Fibroblast of upper back skin (primary cell): ENCODE measurements at places on chromosomes 16 and 17.

- DNase-seq, result peak; percentile 9
Observed at GRCh38 chr16:54878301-54878700, 52.4 kb upstream of the IRX5 start.

GRCh38 chr17:31660684-31661083, 198.4 kb downstream of the COPRS start:
- no peak for DNase-seq

GRCh38 chr17:69607162-69607834, 192.8 kb downstream of the MAP2K6 start:
- peak; percentile 79 for DNase-seq

GRCh38 chr16:30137897-30138296, 14.9 kb upstream of the MAPK3 start:
- no peak for DNase-seq

DNA sequence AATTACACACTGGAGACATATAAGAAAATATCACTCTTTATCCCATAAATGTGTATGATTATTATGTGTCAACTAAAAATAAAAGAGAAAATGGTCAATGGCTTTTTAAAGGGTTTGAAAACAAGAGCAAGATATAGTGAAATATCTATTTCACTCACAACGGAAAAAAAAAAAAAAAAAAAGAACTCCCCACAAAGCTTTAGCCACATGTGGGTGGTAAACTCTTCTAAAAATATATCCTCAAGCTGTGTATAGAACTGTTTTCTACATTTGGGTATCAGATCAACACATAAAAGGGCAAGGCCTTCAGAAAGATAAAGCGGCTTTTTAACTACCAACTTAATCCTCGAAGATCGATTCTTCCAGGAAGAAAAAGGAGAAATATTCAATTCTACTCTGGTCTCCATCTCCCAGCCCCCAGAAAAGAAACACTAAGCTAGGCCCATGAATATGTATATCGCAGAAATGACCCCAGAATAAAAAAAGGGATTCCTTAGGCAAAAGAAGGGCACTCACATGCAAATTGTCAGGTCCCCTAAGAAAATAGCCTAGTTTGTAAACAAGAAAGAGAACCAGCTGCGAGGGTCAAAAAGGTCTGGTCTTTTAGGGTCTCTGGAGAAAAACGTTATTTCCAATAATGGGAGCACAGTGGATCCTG, 4.4 kb downstream of the LITAF start:
- no peak for DNase-seq

GRCh38 chr17:61390479-61390791, 9.2 kb upstream of the TBX2 start:
- no peak for DNase-seq

DNA sequence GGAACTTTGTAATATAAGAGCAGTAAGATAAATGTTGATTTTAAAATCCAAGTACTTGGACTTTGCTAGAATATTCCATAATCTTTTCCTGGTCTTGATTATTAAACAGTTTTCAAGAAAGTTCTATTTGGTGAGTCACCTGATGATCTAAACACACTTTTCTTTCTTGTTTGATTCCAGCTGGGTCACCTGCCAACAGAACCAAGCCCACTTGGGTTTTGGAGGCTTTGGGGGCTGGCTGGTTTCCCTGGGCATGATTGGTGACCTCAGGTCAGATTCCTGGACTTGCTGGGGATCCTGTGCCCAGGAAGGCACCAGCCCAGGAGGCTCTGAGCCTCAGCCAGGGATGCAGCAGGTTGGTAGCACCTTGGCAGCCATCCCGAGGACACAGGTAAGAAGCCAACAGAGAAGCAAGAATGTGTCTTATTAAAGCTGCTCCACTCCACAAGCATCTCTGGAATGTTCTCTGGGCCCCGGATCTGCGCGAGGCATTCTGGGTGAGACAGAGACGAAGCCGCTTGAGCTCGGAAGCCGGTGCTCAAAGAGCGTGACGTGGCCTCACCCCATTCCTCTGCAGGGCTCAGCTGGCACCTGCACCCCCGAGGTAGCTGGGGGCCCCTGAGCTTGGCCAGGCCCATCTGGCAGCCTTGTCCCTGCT, 3.1 kb upstream of the TEX19 start:
- DNase-seq, result peak; percentile 48

GRCh38 chr16:31430380-31431052, 2.4 kb upstream of the COX6A2 start:
- no peak for DNase-seq

GRCh38 chr17:17497845-17498520, 1.8 kb upstream of the RASD1 start:
- DNase-seq, result no peak

GRCh38 chr17:54063639-54064038, 240.9 kb downstream of the KIF2B start:
- DNase-seq, result no peak

- DNase-seq, result peak; percentile 32
Observed at GRCh38 chr17:47622180-47622549, 27.6 kb upstream of the KPNB1 start.

- DNase-seq, result no peak
Observed at GRCh38 chr16:46920402-46921068, 36.4 kb downstream of the GPT2 start.

GRCh38 chr17:69501591-69502468, 87.3 kb downstream of the MAP2K6 start:
- peak; percentile 82 for DNase-seq

DNA sequence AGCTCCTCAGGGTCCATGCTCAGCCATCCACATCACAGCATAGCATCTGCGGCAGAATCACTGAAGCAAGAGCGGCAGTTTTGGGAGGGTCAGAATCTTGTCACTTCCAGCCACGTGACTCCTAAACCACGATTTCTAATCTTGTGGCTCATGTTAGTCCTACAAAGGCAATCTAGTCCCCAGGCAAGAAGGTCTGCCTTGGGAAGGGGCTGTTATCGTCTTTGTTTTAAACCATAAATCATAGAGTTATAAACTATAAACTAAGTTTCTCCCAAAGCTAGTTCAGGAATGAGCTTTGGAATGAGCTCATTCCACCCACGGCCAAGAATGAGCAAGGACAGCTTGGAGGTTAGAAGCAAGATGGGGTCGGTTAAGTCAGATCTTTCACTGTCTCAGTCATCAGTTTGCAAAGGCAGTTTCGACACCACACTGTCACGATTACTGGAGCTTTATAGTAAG, 20.8 kb upstream of the DNAH17 start:
- DNase-seq, result peak; percentile 85

- DNase-seq, result no peak
Observed at GRCh38 chr17:37607637-37608331, 1.4 kb downstream of the SYNRG start.

DNA sequence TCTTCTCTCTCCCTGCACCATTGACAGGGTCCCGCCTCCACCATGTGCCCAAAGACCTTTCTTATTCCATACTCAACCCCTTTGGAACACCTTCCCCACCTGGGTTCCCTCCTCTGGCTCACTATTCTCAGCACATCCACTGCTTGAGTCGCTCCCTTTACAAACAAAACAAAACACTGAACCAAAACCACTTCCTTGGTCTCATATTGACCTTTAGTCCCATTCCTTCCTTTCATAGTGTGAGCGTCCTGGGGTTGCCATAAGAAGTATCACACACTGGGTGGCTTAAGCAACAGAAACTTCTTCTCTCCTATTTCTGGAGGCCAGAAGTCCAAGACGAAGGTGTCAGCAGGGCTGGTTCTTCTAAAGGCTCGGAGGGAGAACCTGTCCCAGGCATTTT, 6.1 kb upstream of the TNRC6C start:
- DNase-seq, result no peak

- peak; percentile 64 for DNase-seq
Observed at GRCh38 chr17:65027305-65027704, 29.2 kb downstream of the GNA13 start.

DNA sequence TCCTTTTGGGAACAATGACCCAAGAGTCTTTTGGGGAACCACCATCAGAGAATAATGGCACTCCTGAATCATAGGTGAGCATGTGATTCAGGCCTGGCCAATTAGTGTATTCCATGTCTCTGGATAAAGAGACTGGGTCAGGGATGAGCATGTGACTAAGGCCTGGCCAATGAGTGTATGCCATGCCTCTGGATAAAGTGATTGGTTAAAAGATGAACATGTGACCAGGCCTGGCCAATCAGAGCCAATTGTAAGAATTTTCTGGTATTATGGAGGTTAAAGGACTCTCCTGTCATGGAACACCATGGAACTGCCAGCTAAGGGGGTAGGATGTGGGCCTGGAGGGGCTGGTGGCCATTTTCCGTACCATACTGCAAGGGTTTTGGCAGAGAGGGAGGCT, 194.3 kb downstream of the C16orf78 start:
- no peak for DNase-seq

DNA sequence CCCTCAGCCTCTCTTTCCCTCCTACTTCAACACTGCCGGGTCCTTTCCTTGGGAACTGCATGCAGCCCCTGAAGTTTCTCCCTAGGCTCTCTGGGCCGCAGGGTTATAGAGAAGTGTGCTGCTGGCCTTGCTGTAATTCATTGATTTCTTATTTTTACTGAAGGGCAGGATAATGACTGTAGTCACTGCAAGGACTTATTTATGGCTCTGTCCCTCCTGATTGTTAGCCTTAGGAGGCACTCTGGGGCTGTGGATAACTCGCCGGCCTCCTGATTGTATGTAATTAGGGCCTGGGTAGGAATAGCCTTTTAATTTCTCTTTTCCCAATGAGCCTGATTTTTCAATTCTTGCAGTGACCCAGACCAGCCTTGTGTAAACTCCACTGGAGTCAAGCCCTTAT, 138.3 kb upstream of the CDH13 start:
- DNase-seq, result no peak

DNA sequence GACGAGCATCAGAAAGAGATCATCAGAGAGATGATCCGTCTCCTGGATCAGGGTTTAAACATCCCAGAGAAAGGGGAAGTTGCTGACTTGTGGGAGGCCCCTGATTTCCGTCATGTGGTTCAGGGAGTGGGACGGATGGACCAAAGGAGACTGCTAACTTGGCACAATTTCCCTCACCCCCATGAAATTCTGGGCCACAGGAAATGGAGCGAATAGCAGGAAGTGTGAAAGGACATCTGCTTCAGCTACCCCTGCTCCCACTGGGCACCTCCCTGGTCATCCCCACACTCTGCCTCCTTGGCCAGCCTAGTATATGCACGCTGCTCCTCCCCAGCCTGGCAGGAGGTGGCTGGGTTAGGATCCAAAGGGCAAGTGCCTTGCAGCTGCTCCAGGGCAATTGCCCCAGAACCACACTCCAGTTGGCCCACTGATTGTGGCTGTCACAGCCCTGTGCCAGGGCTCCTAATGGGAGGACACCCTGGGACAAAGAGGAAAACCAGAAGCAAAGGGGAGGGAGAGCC, 1.3 kb downstream of the ARRB2 start:
- DNase-seq, result no peak

- no peak for DNase-seq
Observed at GRCh38 chr17:9798008-9798407, 6.6 kb upstream of the DHRS7C start.

- DNase-seq, result no peak
Observed at GRCh38 chr17:29469276-29469675, 79.1 kb downstream of the TAOK1 start.

- no peak for DNase-seq
Observed at GRCh38 chr17:36892112-36892838, 45.0 kb upstream of the LHX1 start.

DNA sequence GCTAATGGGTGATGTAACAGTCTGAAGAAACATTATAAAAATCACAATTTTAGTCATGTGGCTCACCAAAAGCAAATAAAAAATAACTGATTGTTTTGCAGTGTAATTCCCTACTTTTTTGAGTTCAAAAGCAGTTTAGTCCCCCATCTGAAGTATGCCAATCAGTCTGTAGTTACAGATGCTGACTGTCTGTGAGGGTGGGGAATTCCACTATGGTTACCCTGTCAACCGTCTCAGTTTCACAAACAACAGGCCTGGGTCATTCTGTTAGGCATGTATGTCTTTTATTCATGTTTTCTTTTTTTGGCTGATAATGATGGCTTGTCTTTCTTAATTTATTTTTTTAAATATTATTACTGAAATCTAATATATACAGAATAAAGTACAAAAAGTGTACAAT, 69.3 kb downstream of the STXBP4 start:
- DNase-seq, result no peak

DNA sequence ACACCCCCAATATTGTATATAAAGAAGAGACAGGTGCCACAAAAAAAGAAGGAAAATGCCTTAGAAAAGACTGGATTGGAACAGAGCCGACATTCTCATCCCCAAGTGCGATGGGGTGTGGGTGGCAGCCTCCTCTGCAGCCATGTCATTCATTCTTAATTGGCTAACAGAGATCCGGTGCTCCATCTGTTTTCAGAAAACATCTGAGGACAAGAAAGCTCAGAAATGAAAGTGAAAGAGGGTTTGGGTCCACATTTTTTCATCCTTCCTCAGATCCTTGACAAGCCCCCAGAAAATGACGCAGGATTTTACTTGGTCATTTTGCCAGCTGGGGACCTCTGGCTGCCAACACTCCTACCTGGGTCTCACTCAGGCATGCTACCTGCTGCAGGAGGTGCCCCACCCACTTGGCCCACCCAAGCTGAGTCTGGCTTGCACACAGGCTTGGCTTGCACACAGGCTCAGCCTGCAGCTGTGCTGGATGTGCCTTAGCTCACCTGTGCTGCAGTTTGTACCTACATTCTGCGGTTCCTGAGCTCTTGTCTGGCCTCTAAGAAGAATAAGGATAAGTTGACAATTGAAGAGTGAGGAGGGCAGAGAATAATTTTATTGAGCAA, 21.9 kb downstream of the KIF2B start:
- no peak for DNase-seq

- peak; percentile 27 for DNase-seq
Observed at GRCh38 chr16:19757026-19757425, 39.0 kb downstream of the IQCK start.

DNA sequence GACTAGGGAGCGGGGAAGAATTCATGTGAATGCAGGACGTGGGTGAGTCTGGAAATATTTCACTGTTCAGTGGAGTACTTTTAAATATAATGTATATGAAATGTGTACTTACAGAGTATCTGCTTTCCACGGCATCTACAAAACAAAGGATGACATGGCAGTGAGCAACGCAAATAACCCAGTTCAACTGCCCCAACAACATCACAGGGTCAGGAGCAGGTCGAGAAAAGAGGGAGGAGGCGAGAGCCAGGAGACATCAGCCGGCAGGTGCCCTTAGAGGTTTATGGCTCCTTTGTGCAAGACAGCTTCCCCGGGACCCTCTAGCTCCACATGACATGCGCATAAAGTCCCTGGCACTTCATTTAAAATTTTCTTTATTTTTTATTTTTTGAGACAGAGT, 61.1 kb downstream of the PECAM1 start:
- no peak for DNase-seq
